ENCODE measurements at places on chromosomes 1 and 21. TPM values are rescaled to one million over a fixed set of nuclear protein-coding genes. Genes with fewer than 3 reads are reported as not detected.

SLC45A1 gene
- 5.6 TPM for total RNA-seq

DNM3 gene
- 0.76 TPM for total RNA-seq

CCDC24 gene
- 5.1 TPM for total RNA-seq

RIIAD1 gene
- total RNA-seq: not detected

AUNIP gene
- 0.30 TPM for total RNA-seq
